Fibroblast of skin of right biceps (primary cell): ENCODE measurements at places on chromosomes 5 and 9.

DNA sequence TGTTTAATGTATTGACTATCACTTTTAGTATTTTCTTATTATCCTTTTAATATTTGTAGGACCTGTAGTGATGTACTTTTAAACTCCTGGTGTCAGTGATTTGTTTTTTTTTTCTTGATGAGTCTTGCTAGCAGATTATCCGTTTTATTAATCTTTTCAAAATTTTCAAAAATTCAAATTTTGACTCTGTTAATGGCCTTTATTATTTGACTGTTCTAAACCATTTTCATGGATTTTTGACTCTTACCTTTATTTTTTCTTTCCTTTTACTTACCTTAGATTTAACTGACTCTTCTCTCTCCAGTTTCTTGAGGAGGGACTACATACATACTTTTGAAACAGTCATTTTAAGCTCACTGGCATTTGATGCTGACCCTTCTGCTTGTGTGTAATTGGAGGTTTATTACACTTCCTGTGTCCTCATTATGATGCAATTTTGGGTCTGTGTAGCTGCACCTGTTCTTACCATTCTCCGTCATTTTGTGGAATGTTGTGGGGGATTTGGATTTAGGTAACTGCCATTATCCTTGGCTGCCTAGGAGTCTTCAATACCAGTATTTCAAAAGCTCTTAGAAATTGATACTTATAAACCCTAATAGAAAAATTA, 32.0 kb upstream of the EXOC3 start:
- DNase-seq: no peak

GRCh38 chr5:91521334-91521733, 138.2 kb upstream of the ARRDC3 start:
- no peak for DNase-seq

DNA sequence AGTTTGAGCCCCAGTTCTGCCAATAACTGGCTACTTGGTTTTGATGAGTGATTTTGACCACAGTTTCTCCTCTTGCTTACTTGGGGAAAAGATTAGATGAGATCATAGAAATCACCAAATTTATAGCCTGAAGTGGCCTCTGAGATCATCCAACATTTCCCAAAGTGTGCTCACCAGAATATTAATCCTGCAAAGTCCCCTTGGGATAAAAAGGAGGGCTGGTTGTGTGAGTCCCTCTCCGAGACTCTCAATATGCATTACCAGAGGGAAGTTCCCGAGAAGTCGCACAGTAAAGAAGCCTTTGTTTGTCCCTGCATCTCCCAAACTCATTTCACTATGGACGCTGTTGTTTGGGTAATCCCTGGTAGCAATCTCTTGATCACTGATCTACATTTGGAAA, 88.4 kb upstream of the ADRA1B start:
- peak; percentile 23 for DNase-seq

DNA sequence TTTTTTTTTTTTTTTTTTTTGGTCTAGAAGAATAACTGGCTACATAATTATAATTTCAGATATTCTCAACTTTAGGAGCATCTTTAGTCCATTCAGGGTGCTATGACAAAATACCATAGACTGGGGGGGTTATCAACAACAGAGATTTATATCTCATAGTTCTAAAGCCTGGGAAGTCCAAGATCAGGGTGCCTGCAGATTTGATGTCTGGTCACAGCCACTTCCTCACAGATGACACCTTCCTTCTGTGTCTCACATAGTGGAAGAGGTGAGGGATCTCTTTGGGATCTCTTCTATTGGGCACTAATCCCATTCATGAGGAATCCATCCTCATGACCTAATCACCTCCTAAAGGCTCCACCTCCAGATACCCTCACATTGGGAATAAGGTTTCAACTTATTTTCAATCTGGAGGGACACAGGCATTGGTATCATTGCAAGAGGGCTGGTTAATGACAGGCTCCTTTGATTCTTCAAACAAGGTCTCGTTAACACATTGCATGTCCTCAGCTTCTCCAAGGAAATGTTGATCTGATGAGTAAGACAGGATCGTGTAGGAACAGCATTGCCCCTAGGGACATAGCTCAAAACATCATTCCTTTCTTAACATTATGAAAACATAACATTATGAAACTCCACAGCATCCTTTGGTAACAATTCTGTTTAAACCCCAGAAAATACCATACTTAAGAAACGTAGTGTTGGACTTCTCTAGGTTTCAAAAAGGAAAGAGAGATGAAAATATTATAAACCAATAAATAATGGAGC, 372.4 kb downstream of the SEMA5A start:
- peak; percentile 84 for DNase-seq

DNA sequence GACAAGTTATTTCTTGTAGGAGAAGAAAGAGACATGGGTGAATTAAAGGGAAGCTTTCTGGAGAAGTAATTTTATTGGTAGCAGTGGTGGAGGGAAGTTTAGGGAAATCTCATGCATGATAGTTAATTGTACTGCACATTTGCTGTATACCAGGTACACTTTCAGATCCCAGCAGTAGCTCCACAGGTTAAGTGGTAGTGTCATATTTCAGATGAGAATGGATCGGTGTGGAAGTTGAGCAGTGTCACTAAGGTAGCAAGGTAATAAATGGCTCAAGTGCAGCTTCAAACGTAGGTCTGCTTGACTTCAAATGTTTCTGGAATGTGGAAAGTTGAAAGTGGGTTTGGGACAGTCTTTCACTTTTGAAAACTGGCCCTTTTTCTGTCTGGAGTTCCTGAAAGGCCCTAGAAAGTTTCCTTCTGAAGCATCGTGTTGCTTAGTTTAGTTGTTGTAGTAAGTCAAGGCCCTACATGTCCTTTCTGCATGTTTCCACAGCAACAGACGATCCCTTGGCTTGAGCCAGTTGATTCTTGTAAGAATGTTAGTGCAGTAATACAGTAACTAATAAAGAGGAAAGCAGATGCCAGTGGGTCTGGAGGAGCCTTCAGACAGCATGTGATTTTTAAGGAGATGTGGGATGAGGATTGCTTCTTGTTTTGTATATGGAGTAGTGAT, 3.7 kb downstream of the CLTA start:
- no peak for DNase-seq

DNA sequence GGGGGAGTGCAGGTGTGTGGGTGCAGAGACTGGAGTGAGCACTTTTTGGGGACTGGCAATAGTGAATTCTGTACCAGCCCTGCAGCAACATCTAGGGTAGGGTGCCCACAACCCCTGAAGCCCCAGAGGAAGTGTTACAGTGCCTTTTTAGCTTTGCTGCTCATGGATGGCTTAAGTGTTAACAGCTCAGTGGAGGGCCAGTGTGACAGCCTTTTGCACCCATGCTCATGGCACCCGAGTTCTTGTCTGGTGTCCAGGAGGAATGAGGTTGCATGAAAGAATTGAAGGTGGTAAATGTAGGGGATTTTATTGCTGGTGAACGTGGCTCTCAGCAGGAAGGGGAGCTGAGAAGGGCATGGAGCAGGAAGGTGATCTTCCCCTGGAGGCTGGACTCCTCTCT, 107.3 kb downstream of the MRPL36 start:
- DNase-seq: no peak

DNA sequence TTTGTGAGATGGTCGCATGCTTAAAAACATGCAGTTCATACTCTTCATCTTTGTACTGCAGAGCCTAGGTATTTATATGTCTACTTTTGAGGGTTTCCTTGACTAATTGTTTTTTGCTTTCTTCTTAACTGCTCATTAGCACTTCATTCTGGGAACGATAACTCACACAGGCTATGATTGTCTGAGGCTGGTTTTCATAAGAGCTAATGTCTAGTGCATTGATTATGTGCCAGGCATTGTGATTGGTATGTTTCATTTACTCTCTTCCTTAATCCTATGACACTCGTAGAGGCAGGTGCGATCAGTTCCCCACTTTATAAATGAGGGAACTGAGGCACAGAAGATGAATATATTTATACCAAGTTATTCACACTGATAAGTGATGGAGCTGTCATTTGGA, 93.6 kb downstream of the INSYN2B start:
- no peak for DNase-seq

- no peak for DNase-seq
Observed at GRCh38 chr9:34069831-34070230, 21.1 kb upstream of the UBAP2 start.

- no peak for DNase-seq
Observed at GRCh38 chr9:92119586-92119985, 4.4 kb upstream of the SPTLC1 start.

DNA sequence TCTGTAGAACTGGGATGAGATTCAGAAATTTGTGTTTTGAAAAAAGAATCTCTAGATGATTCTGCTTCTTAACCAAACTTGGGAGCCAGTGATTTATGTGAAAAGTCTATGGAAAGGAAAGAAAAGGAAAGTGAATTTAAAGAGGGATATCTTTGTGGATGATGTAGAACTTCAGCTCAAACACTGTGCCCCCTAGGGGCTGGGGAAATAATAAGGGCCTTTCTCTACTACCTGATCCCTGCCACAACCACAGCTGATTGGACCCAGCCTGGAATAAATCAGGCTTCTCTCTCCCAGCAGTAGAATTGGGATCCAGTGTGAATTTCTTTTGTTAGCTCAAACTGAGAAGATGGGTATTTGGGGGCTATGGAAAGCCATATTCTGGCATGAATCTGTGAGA, 155.0 kb downstream of the PRELID2 start:
- DNase-seq: no peak
